ENCODE measurements at places on chromosomes 12 and 14.
A peak's percentile ranks its signal among the peaks of the same experiment; 100 is the strongest.

DNA sequence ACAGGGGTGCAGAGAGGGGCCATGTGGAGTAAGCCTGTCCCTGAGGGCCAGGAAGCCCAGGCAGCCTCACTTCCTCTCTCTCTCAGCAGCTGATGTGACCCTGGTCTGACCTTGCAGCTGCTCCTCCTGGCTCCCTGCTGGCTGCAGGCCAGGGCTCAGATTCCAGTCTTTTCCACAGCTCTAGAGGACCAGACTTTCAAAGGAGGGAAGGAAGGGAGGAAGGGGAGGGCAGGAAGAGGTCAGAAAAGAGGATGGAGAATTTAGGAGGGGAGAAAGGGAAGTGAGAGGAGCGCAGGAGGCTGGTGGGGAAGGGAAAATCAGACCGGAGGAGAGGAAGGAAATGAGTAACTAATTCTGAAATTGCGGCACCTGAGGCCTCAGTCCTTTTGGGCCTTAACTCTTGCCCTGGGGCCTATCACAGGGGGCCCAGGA is 40.9 kb upstream of the VASH1 start:
- DNase-seq: no peak

DNA sequence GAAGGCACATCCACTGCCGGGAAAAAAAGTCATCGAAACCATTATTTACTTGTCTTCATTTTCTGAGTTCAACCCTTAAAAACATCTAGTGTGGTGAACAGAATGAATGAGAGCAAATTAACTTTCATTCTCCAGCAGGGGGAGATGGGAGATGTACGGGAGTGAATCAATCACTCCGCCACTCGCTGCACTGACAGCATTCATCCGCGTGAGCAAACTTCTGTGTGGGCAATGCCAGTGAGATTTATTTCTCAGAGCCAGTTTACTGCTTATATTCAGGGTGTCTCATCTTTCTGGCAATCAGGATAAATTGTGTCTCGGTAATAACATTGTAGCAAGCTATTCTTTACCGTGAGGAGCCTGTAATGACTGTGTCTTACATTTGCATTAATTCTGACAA is 463.6 kb upstream of the MIS18BP1 start:
- DNase-seq: no peak

DNA sequence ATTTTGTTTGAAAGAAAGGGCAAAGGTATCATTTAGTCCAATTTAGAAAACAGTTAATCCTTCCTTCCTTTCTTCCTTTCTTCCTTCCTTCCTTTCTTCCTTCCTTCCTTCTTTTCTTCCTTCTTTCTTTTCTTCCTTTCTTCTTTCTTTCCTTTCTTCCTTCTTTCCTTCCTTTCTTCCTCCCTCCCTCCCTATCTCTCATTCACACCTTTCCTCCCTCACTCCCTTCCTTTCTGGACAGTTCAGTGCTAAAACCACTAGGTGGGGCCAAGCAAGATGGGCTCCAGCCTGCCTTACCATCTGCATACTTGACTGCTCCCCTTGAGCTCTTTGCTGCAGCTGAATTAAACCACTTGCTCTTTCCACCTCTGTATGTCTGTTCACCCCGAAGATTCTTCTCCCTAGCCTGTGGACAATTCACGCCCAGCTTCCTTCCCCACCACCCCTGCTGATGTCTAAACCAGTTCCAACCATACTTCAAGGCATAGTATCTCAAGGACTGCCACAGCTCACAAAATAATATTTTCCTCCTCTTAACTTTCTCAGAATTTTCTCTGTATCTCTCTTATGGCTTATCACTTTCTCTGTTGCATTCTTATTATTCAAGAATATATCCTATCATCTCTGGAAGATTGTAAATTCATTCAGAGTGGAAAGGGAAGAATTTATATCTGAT is 78.0 kb downstream of the DBX2 start:
- no peak for DNase-seq

- no peak for DNase-seq
Observed at GRCh38 chr12:22740656-22741355, 115.8 kb downstream of the ETNK1 start.

GRCh38 chr14:68800390-68800789 is 7.5 kb upstream of the ZFP36L1 start:
- DNase-seq: no peak

DNA sequence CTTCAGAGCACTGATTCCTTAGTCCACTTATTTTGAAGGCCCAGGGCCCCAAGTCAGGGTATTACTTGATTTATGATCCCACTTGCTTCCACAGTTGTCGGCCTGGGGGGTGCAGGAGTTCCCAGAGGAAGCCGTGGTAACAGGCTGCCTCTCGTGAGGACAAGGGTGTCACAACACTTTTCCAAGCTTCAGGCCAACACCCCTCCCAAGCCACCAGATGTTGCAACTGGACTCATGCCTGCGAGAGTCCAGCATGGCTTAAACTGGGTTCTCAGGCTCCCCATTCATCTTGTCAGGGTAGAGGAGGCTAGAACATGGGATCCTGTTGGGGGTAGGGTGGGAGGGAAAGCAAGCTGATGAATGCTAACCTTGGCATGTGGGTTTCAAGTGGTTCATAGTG is 56.1 kb downstream of the BMP4 start:
- no peak for DNase-seq

DNA sequence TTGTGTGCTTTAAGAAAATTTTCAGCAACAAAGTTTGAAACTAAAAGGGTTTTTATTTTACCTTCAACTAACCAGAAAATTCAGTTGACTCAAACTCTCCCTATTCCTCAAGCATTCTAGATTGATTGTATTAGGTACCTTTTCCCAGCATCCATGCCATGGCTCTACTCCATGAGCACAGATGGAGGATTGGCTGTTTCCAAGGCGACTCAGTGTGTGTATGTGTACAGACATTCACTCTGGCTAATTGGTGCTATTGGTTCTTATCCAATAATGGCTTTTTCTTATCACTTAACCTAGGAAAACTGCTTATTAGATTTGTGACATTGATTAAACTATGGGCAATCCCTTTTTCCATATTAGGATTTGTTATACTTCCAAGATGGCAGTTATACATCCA is 202.6 kb downstream of the ANO6 start:
- DNase-seq: no peak

DNA sequence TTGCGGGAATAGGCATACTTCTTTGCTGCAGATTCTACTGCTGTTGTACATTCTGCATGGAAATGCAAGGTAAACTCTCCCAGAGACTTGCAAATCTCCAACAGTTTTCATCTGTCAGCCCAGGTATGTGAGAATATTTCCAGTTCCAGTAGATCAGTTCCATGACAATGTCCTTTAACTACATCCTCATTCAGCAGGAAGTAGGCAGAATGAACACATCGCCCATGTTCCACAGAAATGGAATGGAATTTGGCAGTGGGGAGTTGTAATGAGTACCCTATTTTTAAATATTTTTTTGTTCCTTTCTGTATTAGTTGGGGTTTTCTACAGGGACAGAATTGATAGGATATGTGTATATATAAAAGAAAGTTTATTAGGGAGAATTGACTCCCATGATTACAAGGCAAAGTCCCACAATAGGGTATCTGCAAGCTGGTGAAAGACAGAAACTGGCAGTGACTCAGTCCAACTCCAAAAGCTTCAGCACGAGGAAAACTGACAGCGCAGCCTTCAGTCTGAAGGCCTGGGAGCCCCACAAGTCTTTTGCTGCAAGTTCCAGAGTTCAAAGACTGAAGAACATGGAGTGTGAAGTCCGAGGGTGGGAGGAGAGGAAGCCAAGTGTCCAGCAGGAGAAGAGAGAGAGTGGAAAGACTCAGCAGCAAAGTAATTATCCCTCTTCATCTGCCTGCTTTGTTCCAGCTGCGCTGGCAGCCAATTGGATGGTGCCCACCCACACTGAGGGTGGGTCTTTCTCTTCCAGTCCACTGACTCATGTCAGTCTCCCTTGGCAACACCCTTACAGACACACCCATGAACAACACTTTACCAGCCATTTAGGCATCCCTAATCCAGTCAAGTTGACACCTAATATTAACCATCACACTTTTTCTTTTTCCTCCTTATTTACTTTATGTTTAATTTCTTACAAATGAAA is 110.4 kb upstream of the SCAF11 start:
- DNase-seq: no peak

- no peak for DNase-seq
Observed at GRCh38 chr14:56036353-56036752, 81.9 kb upstream of the PELI2 start.

DNA sequence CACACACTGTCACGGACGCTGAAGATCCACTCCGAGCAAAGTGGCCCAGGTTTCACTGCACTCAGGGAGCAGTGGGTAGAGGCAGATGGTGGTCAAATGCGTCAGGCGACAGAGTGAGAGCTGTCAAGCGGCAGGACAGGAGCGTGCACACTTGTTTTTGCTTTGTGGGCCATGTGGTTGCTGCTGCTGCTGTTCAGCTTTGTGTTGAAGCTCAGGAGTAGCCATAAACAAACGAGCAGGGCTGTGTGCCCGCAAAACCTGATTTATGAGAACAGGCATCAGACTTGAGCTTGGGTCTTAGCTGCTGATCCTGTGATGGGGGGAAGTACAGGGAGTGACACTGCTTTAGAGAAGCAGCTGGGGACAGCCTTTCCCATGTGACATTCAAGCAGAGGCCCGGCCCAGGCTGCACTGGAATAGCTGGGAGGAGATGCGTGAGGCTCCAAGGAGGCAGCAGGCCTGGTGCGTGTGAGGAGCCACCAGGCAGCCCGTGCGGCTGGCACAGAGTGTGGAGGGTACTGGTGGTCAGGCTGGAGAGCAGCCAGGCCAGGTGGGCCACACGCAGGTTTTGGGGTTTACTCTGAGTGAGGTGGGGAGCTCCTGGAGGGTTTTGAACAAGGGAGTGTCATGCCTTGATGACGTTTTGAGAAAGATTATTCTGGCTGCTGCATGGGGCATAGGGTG is 31.1 kb upstream of the ASPG start:
- no peak for DNase-seq

DNA sequence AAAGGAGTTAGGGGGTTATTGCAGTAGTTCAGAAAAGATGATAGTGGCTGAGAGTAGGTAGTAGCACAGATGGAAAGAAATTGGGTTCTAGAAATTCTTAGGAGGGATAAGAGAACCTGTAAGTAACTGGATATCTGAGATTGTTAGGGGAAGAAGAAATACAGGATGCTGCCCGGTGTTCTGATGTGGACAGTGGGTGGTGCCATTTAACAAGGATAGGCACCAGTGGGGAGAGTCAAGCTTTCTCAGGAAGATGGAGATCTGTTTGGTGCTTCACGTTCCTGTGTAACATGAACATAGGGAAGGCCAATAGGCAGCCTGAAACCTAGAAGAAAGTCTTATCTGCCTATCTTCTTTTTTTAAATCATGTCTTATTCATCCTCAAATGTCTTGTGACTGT is 245.9 kb downstream of the NPAS3 start:
- no peak for DNase-seq

GRCh38 chr14:77598366-77599070 is 17.9 kb downstream of the SPTLC2 start:
- DNase-seq: no peak

GRCh38 chr12:124727264-124727800 is 136.3 kb downstream of the SCARB1 start:
- DNase-seq: peak; percentile 65

DNA sequence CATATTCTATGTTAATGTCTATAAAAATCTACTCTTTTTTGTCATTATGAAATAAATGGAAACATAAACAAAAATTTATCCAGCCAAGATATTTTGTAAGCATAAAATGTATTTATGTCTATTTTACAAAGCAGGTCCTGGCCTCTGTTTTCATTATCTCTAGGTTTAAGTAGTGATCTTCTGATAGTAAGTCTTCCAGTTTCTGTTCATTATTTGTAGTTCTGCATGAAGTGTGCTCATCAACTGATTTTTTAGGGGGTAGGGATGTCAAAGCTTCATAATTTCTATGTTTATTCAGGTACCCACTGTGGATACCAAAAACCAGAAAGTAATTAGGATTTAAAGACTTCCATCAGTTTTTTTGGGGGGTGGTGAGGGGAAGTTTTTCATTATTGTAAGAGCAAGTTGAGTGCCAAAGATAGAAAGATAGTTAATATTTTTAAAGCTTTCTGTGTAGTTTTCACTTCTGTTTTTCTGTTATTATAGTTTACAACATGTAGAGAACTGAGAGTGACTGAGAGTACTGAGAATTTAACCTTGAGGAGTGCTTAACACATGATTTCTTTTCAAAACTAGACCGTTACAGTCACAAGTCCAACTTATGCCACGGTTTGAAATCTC is 30.6 kb upstream of the LMO3 start:
- DNase-seq: no peak

DNA sequence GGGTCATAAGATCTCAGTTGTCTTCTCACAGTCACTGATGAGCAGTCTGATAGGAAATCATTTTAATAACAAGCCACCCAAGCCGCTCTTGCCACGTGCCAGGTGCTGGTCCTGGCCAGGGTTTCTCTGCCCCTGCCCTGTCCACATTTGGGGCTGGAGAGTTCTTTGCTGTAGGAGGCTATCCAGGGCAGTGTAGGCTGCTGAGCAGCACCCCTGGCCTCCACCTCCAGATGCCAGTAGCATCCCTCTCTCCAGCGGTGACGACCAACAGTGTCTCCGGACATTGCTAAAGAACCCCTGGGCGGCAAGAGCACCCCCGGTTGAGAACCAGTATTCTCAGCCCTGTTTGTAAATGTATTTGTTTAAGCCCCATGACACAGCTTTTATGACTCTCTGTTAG is 243.7 kb downstream of the GLT1D1 start:
- no peak for DNase-seq

- no peak for DNase-seq
Observed at GRCh38 chr12:26551385-26551784, 281.6 kb downstream of the ITPR2 start.

- DNase-seq: no peak
Observed at GRCh38 chr14:44963775-44964380, 1.9 kb downstream of the TOGARAM1 start.

DNA sequence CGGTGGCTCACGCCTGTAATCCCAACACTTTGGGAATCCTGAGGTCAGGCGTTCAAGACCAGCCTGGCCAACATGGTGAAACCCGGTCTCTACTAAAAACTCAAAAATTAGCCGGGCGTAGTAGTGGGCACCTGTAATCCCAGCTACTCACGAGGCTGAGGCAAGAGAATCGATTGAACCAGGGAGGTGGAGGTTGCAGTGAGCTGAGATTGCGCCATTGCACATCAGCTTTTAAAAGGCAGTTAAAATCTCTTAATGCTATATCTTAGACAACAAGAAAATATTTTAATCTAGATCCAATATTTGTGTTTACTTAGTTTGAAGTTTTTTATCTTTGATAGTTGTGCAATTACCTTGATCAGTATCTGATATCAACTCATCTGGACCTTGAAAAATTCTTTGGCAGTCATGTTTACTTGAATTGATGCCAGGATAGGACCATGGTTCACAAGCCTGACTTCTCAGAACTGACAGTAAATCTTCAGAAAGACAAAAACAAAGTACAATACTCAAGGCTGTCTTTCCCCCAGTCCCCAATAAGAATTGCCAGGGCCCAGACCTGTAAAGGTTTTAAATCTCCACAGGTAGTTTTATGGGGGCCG is 135.0 kb upstream of the AEBP2 start:
- DNase-seq: no peak
